ENCODE measurements at places on chromosomes 3 and 15.
A peak's percentile ranks its signal among the peaks of the same experiment; 100 is the strongest.

DNA sequence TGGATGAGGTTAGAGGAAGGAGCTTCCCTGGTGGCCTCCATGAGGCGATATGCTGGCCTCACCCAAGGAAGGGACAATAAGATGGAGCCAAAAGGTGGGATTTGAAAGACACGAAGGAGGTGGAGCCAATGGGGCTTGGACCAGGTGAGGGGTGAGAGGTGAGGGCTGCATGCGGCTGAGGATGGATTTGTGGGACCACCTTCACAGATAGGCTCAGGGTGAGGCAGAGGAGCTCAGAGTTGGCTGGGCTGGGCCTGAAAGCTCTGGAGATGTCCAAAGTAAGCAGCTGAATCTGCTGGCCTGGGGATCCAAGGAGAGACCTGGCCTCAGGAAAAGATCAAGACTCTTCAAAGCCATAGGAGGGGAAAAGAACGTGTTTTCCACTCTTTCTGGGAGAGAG, 49.8 kb downstream of the EXOG start:
- no peak for DNase-seq

GRCh38 chr15:39594446-39595337, 13.8 kb downstream of the THBS1 start:
- no peak for DNase-seq

GRCh38 chr3:122410111-122410510, 5.8 kb downstream of the WDR5B start:
- no peak for DNase-seq

GRCh38 chr15:84714821-84715220, 1.1 kb downstream of the SEC11A start:
- DNase-seq = no peak

GRCh38 chr3:114973536-114973935, 173.6 kb downstream of the ZBTB20 start:
- no peak for DNase-seq

- DNase-seq = no peak
Observed at GRCh38 chr3:186181901-186182300, 73.0 kb upstream of the ETV5 start.

GRCh38 chr3:150951923-150952322, 20.6 kb downstream of the CLRN1 start:
- DNase-seq = no peak

DNA sequence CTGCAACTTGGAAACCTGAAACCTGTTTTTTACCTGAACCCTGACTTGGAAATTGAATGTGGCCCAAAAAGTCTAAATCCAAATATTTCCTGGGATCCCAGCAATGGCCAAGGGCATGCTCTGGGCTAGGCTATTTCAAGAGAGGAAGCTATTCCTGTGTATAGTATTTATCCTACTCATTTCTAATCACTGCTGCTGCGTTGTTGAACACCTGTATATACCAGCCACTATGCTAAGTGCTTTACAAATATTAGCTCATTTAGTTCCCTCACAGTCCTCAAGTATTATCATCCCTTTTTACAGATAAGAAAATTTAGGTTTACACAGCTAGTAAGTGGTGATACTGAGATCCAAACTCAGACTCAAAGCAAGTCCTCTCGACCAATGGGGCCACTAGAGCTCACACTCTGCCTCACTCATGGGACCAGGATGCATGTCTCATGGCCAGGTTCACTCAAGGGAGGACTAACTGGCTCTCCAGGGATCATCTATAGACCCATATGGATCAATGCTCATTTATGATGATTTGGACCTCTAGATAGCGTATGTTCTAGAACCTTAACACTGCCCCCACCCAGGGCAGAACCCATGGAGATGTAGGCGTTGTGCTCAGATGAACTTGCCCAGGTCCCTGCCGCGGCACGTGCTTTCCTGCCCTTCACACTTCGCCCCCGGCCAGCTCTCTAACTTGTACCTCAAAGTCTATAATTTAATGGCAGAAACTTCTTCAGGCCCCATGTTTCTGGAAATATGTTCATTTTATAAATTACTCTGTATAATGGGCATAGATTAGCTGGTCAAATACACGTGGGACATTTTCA, 2.6 kb upstream of the CCR4 start:
- DNase-seq = no peak

- DNase-seq = peak; percentile 87
Observed at GRCh38 chr3:86793786-86794185, 197.2 kb downstream of the VGLL3 start.

- DNase-seq = no peak
Observed at GRCh38 chr15:27933562-27933961, 165.6 kb downstream of the OCA2 start.

GRCh38 chr3:2783261-2783660, 326.9 kb downstream of the IL5RA start:
- DNase-seq = no peak

GRCh38 chr3:123275691-123276090, 73.9 kb downstream of the SEC22A start:
- DNase-seq = no peak

DNA sequence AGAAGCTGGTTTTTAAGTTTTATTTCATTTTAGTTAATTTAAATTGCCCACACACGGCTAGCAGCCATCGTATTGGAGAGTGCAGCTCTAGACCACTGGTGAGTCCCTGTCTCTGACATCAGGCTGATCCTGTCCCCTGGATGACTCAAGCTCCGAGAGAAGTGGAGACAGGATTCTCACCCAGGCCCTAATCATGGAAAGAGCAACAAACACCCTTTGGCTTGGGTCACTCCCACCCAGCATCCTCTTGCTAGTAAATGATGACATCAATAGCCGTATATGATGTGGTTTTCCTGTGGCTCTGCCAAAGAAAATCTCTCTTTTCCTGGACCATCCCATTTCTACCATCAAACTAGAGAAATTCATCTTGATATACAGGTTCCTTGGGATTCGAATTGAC, 182.2 kb downstream of the NTRK3 start:
- DNase-seq = no peak

- DNase-seq = peak; percentile 39
Observed at GRCh38 chr3:99250272-99250671, 348.8 kb upstream of the DCBLD2 start.

GRCh38 chr3:64053581-64053980, 30.3 kb upstream of the PSMD6 start:
- DNase-seq = no peak

DNA sequence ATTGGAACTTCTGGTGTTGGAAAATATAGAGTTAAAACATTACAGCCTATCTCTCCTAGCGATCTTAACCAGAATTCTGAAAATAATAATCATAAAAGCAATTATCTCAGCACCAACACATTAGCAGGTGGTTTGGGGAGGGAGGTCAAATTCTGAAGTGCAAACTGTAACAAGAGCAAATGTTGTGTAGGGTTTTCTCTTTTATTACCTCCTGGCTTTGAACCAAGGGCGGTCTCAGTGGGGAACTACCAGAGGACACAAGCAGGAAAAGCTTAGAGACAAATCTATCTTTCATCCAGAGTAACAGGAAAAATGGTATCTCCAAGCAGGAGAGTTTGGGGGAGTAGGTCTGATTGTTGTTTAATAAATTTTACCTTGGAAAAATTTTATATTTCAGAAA, 5.5 kb upstream of the ARRDC4 start:
- no peak for DNase-seq

GRCh38 chr3:136583823-136584222, 168.4 kb downstream of the STAG1 start:
- DNase-seq = no peak

GRCh38 chr15:94327356-94327936, 96.1 kb downstream of the MCTP2 start:
- DNase-seq = no peak
